Activated T-cell treated with anti-CD3 and anti-CD28 coated beads for 48 hours (primary cell): ENCODE measurements at places on chromosomes 3 and 15.

GRCh38 chr3:144590854-144591253, 619.2 kb downstream of the DIPK2A start:
- DNase-seq = no peak

GRCh38 chr3:196166741-196167140, 44.5 kb downstream of the ZDHHC19 start:
- DNase-seq = no peak

DNA sequence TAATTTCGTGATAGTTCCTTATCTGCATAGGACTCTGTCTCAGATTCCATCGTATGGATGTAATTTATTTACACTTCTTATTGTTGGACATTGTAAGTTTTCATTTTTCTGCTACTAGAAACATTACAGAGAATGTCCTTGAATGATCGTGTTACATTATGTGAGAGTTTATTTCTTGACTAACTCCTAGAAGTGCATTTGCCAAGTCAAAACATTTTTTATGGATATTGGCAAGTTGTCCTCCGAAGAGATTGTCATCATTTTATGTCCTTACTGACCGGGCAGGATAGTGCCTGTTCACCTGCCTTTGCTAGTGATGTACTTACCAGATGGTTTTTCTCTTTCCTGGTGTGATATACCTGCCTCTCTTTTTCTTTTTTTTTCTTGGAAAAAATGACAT, 13.4 kb downstream of the ASB7 start:
- DNase-seq = no peak

- DNase-seq = no peak
Observed at GRCh38 chr15:65553691-65554090, 23.4 kb downstream of the HACD3 start.

DNA sequence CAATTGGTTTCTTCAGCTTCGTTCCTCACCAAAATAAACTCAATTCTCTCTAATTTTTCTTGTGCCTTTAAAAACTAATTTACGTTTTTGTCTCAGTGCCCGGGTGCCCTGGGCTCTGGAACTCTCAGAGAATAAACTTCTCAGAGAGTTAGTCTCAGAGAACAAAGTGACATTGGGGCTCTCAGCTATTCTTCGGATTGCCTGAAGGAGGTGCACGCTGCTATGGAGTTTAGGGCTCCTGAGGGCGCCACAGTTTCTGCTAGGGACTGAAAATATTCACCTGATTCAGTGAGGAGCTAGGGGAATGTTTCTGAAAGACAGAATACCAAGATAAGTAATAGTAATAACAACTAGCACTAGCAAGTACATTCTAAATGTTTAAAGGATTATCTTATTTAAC, 22.7 kb downstream of the ZIC4 start:
- DNase-seq = no peak

- no peak for DNase-seq
Observed at GRCh38 chr3:187434524-187434923, 66.3 kb downstream of the RTP4 start.

- no peak for DNase-seq
Observed at GRCh38 chr15:60970246-60971170, 258.6 kb downstream of the RORA start.

DNA sequence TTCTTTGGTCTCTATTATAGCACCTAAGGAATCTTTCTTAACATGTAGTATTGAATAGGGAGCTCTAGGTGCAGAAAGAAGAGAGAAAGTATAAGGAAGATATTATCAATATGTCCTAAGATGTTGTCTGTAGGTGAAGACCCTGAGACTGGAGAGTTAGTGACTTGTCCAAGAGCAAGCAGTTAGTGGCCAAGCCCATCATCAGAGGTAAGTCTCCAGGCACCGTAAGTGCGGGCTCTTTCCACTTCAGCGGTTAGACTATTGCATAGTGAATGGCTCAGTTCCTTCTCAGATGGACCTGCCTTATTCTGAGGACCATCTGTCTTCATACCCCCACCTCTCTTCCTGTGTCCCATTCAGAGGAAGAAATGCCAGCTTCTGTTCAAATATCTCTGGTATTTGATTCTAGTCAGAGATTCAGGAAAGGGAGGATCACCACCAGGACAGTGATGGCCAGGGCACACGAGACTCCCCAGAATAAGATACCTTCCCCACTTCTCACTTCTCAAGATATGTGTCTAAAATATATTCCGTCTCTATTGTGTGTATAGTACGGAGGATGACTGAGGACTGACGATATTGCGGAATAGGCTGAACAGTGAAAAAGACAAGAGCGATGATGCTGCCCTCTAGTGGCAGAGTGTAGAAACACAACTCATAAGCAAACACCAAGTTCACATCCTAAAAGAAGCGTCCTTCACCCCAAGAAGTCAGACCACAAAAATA, 19.1 kb upstream of the ADGRG7 start:
- peak; percentile 32 for DNase-seq

- no peak for DNase-seq
Observed at GRCh38 chr3:73603762-73604171, 21.0 kb downstream of the PDZRN3 start.

DNA sequence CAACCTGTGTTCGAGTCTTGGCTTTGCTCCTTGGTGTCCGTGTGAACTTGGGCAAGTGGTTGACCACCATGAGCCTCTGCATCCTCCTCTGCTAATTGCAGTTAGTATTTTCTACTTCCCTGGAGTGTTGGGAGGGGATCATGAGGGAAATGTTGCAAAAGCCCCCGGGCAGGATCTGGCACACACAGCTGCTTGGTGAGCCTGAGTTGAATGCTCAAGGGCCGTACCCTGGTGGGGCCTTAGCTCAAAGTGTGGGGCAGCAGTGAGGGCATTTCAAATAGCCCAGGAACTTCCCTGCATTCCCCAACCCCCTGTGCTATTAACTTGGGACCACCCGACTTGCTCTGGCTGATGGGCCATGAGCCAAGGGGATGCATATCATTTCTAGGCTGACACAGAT, 94.9 kb upstream of the SLC6A11 start:
- DNase-seq = no peak

GRCh38 chr3:58633157-58633865, 33.3 kb downstream of the FAM3D start:
- DNase-seq = no peak

- DNase-seq = no peak
Observed at GRCh38 chr3:52038227-52038626, 18.1 kb downstream of the DUSP7 start.

GRCh38 chr15:41689834-41690233, 29.6 kb downstream of the MGA start:
- DNase-seq = no peak

GRCh38 chr15:69895202-69895601, 202.5 kb downstream of the TLE3 start:
- DNase-seq = no peak

- DNase-seq = no peak
Observed at GRCh38 chr15:79872358-79873017, 24.3 kb downstream of the MTHFS start.

- no peak for DNase-seq
Observed at GRCh38 chr3:6326771-6327170, 534.1 kb upstream of the GRM7 start.

GRCh38 chr3:194092881-194093301, 43.1 kb upstream of the HES1 start:
- no peak for DNase-seq

- DNase-seq = no peak
Observed at GRCh38 chr3:10729439-10729838, 86.6 kb upstream of the SLC6A11 start.

GRCh38 chr15:80991421-80991820, 1.8 kb upstream of the MESD start:
- DNase-seq = no peak

GRCh38 chr3:141795276-141795675, 32.1 kb downstream of the GRK7 start:
- DNase-seq = peak; percentile 15

- no peak for DNase-seq
Observed at GRCh38 chr3:185881926-185882325, 55.9 kb downstream of the TRA2B start.

DNA sequence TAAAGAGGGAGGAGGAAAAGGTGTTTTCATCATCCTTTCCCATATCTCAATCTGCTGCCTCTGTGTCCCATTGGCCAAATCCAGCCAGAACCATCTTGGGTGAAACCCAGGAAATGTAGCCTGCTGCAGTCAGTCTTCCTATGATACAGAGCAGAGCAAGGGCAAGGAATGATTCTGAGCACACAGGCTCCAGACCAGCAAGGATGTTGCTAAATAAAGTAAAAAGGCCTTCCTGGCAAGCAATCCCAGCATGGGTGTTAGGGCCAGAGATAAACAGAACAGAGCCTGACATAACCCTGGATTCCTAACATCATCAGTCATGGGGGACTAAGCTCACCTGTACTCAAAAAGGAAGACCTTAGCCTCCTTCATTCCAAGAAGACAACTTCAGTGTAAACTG, 90.7 kb upstream of the AGTR1 start:
- DNase-seq = no peak

GRCh38 chr15:26804063-26804804, 31.4 kb upstream of the GABRB3 start:
- DNase-seq = no peak
